Mesenchymal stem cell (in vitro differentiated cells and primary cell): ENCODE measurements at places on chromosomes 2 and 18.

DNA sequence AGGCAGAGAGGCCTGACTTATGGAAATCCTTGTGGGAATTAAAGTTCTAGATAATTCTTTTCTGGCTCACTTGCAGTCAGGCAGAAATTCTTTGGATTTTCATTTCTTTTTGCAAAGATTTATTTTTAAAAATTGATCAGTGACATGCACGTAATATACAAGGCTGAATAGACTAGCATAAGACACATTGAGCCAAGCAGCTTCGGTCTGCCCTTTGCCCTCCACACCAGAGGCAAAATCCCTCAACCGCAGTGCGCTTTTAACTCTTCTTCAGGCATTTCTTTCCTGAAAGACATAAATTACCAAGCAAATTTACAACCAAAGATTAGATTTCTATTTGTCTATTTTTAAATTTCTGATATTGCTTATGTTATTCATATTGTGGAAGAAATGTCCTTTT lies 227.9 kb downstream of the LOXHD1 start:
- H3K4me3 ChIP-seq, result no peak overlapping the region
- peaks cover 26% of the 10 kb centered on the region for H3K27me3 ChIP-seq
- no peak overlapping the region for H3K27ac ChIP-seq

- H3K4me1 ChIP-seq, result peaks cover 17% of the 10 kb centered on the region
- peak; percentile 74 for DNase-seq
- peaks cover 10% of the 10 kb centered on the region for H3K36me3 ChIP-seq
Measured at GRCh38 chr2:96815326-96816126, 542 bp upstream of the CNNM3 start.

DNA sequence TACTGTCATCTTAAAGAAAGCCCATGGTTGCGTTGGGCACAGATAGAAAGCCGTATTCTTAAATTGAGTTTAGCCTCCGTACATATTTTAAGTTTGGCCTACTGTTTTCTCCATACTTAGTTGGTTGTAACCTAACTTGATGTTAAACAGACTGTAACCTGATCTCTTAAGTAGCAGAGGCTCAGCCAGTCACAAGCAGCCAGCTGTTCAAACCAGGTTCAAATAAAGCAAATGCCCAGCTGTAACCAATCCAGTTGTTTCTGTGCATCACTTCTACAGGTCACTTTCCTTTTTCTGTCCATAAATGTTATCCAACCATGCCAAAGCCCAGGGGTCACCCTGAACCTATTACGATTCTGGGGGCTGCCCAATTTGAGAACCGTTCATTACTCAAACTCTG lies 10.0 kb upstream of the THADA start:
- peak; percentile 5 for DNase-seq
- H3K4me3 ChIP-seq, result no peak overlapping the region
- no peaks in the 10 kb centered on the region for H3K4me1 ChIP-seq
- H3K36me3 ChIP-seq, result no peaks in the 10 kb centered on the region
- no peak overlapping the region for H3K27ac ChIP-seq

GRCh38 chr2:3678212-3678611 lies 20.2 kb downstream of the ALLC start:
- H3K4me1 ChIP-seq, result no peaks in the 10 kb centered on the region
- peaks cover 31% of the 10 kb centered on the region for H3K27me3 ChIP-seq
- H3K4me3 ChIP-seq, result no peak overlapping the region

DNA sequence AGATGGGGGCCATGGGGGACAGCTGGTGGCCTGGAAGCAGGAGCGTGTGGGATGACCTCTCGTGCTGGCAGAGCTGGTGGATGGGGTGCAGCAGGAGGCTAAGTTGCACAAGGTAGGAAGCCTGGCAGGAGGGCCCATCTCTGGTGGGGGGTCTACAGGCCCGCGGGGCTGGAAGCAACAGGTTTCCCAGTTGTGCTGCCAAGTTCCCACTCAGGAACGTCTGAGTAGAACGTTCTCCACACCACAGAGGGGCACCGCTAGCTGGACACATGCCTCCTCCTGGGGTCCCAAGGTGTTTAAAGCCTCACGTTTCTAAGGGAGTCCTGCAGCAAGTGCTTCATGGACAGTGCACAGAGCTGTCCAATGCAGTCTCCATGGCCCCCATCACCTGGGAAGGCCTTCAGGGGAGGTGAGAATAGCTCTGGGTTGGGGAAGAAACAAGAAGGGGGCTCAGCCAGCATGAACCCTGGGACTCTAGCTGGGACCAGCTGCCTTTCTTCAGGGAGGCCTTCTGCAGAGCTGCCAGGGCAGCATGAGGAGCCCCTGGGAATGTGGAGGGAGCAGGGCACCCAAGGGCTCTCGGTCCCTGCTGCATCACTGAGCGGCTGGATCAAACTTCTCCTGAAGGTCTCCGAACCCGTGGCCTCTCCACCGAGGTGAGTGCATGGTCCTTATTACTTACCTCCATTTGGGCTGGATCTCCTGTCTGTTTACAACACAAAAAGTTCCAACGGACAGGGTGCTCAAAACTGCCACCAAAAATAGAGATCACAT lies 80.0 kb downstream of the TWIST2 start:
- no peak overlapping the region for H3K4me3 ChIP-seq
- no peak for DNase-seq
- no peaks in the 10 kb centered on the region for H3K27me3 ChIP-seq
- no peak overlapping the region for H3K27ac ChIP-seq
- H3K36me3 ChIP-seq, result no peaks in the 10 kb centered on the region

GRCh38 chr18:26002375-26002910 lies 88.0 kb downstream of the SS18 start:
- H3K27ac ChIP-seq, result no peak overlapping the region
- H3K4me3 ChIP-seq, result no peak overlapping the region
- H3K27me3 ChIP-seq, result no peaks in the 10 kb centered on the region
- H3K36me3 ChIP-seq, result no peaks in the 10 kb centered on the region

DNA sequence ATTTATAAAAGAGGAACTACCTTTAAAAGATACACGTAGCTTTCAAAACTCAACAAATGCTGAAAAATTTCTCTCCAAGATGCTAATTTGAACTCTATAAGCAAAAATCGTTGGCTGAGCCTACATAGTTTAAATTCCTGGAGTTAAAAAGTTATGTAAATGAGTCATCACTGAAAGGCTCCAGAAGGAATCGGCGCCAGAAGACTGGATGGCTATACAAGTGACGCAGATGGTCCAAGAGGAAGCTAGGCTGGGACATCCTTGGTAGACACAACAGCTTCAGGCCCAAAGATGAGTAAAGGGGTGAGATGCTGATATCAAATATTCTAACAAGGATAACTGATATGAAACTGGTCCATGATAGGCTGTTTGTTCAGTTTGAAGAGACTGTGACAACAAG lies 22.8 kb upstream of the DNAH6 start:
- DNase-seq, result peak; percentile 67
- no peak overlapping the region for H3K4me3 ChIP-seq
- no peaks in the 10 kb centered on the region for H3K36me3 ChIP-seq
- H3K27me3 ChIP-seq, result no peaks in the 10 kb centered on the region
- H3K4me1 ChIP-seq, result peaks cover 3% of the 10 kb centered on the region

GRCh38 chr2:103410221-103410620 lies 648.4 kb downstream of the TMEM182 start:
- no peak overlapping the region for H3K4me3 ChIP-seq
- H3K27ac ChIP-seq, result no peak overlapping the region
- H3K27me3 ChIP-seq, result no peaks in the 10 kb centered on the region
- DNase-seq, result no peak

- peak; percentile 28 for DNase-seq
- no peaks in the 10 kb centered on the region for H3K36me3 ChIP-seq
- no peaks in the 10 kb centered on the region for H3K27me3 ChIP-seq
- H3K4me1 ChIP-seq, result no peaks in the 10 kb centered on the region
Measured at GRCh38 chr18:41642756-41643155, 312.3 kb upstream of the PIK3C3 start.

- peaks cover 14% of the 10 kb centered on the region for H3K36me3 ChIP-seq
- no peak overlapping the region for H3K27ac ChIP-seq
- H3K4me1 ChIP-seq, result no peaks in the 10 kb centered on the region
Measured at GRCh38 chr18:31835528-31836133, 75.0 kb upstream of the SLC25A52 start.

GRCh38 chr2:60530660-60531281 lies 22.7 kb downstream of the BCL11A start:
- peak; percentile 41 for DNase-seq
- peaks cover 7% of the 10 kb centered on the region for H3K36me3 ChIP-seq
- peaks cover 82% of the 10 kb centered on the region for H3K27me3 ChIP-seq
- peaks cover 26% of the 10 kb centered on the region for H3K4me1 ChIP-seq
- H3K27ac ChIP-seq, result peak overlapping the region; percentile 89

- no peaks in the 10 kb centered on the region for H3K36me3 ChIP-seq
- H3K27me3 ChIP-seq, result peaks cover 3% of the 10 kb centered on the region
- no peak overlapping the region for H3K4me3 ChIP-seq
- no peaks in the 10 kb centered on the region for H3K4me1 ChIP-seq
- no peak for DNase-seq
Measured at GRCh38 chr2:60633615-60634014, 80.2 kb upstream of the BCL11A start.

DNA sequence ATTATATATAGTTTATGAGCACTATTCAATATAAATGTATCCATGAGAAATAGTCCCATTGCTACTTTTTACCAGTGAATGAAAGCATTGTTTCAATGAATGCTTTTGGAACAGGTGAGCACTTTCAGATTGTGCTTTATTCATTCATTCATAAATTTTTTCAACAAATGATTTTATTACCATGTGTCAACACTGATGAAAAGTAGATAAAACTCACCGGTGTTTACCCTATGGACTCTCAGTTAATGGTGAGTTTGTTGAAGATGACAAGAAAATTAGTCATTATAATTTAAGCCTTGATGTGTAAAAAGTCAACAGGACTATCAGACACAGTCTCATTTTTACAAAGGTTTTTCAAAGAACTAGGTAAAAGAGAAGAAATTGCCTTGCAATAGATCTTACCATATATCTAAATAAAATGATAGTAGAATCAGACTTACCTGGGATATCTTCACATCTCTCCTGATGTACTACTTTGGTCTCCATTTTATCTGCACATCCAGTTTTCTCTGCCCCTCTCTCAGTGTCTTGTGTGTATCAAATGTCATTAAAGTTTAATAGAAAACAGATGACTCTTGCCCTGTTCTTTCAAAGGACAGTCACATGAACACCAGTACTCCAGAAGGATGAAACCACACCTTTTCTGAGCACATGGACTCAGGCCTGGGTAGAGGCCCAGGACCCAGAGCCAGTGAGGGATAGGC lies 325.3 kb upstream of the RND3 start:
- H3K36me3 ChIP-seq, result no peaks in the 10 kb centered on the region
- DNase-seq, result no peak
- H3K4me1 ChIP-seq, result no peaks in the 10 kb centered on the region
- no peaks in the 10 kb centered on the region for H3K27me3 ChIP-seq

GRCh38 chr2:29509397-29509796 lies 394.2 kb downstream of the CLIP4 start:
- H3K27ac ChIP-seq, result no peak overlapping the region
- H3K27me3 ChIP-seq, result no peaks in the 10 kb centered on the region
- H3K4me3 ChIP-seq, result no peak overlapping the region

GRCh38 chr2:204160989-204161388 lies 224.4 kb downstream of the ICOS start:
- DNase-seq, result no peak
- no peak overlapping the region for H3K27ac ChIP-seq
- no peak overlapping the region for H3K4me3 ChIP-seq
- no peaks in the 10 kb centered on the region for H3K27me3 ChIP-seq
- no peaks in the 10 kb centered on the region for H3K4me1 ChIP-seq

GRCh38 chr18:12072996-12073395 lies 20.6 kb upstream of the ANKRD62 start:
- no peak for DNase-seq
- H3K4me3 ChIP-seq, result no peak overlapping the region
- no peaks in the 10 kb centered on the region for H3K27me3 ChIP-seq
- H3K36me3 ChIP-seq, result no peaks in the 10 kb centered on the region

- no peak overlapping the region for H3K4me3 ChIP-seq
- no peaks in the 10 kb centered on the region for H3K27me3 ChIP-seq
- no peaks in the 10 kb centered on the region for H3K4me1 ChIP-seq
- H3K36me3 ChIP-seq, result no peaks in the 10 kb centered on the region
Measured at GRCh38 chr2:207465894-207466293, 63.9 kb upstream of the CREB1 start.

GRCh38 chr18:23827681-23828080 lies 138.4 kb downstream of the LAMA3 start:
- no peak for DNase-seq
- no peaks in the 10 kb centered on the region for H3K27me3 ChIP-seq
- peak overlapping the region; percentile 58 for H3K27ac ChIP-seq
- H3K4me3 ChIP-seq, result no peak overlapping the region
- H3K36me3 ChIP-seq, result peaks cover 49% of the 10 kb centered on the region
- peaks cover 9% of the 10 kb centered on the region for H3K4me1 ChIP-seq

- H3K36me3 ChIP-seq, result no peaks in the 10 kb centered on the region
- H3K4me1 ChIP-seq, result no peaks in the 10 kb centered on the region
- H3K27ac ChIP-seq, result no peak overlapping the region
- H3K4me3 ChIP-seq, result no peak overlapping the region
- no peak for DNase-seq
- no peaks in the 10 kb centered on the region for H3K27me3 ChIP-seq
Measured at GRCh38 chr2:147425437-147426029, 419.3 kb upstream of the ACVR2A start.

DNA sequence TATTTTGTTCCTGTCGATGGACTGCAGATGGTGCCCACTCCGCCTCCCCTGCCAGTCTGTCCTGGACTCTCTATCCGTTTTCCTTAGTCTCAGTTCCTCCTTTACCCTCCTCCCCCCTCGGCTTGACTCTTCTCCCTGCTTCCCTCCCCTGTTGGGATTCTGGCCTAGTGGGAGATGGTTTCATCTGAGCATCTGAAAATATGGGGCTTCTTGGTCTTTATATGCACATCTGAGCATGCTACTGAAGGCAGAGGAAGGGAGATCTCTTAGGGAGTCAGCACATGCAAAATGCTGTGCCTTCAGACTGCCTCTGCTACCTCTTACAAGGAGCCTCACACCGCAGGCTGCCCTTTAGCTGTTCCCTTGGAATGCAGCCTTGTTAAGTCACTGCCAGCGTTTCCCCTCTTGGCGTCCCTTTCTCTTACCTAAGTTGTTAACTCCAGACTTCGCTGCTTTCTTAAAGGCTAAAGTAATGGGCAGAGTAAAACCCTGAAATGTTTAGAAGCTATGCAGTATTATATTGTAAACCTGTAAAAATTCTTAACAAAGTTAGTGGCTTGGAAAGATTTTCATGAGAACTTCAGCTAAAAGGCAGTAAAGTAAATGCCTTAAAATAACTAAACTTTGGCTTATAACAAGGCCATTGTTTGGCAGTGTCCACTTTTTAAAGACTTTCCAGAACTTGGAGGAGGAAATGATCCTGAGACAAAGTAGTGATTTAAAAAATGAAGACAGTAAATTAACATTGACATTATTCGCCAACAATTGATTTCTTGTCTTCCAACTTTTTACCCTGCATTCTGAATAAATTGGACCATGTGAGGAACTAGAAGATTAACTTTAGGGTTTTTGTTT lies 49.8 kb downstream of the LDLRAD4 start:
- peak; percentile 3 for DNase-seq
- no peaks in the 10 kb centered on the region for H3K36me3 ChIP-seq
- H3K4me3 ChIP-seq, result no peak overlapping the region
- H3K27me3 ChIP-seq, result peaks cover 36% of the 10 kb centered on the region
- peaks cover 5% of the 10 kb centered on the region for H3K4me1 ChIP-seq
- H3K27ac ChIP-seq, result peak overlapping the region; percentile 44

DNA sequence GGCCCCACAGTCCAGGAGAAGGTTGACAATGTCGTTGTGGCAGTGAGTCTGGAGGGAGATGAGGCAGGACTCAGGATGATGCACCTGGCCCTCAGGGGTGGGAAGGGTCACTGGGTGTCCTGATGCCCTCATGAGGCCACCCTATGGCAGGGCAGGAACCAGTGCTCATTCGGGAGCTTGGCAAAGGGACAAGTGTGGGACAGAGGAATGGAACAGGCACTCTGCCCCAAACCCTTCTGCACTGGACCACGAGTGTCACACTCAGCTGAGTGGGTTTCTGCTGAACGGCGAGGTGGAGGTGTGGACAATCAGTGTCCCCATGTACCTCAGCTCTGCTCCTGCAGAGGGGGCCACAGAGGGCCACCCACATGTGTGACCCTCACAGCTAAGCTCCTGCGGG lies 32.0 kb downstream of the ANKMY1 start:
- H3K4me1 ChIP-seq, result no peaks in the 10 kb centered on the region
- no peak overlapping the region for H3K4me3 ChIP-seq
- no peak overlapping the region for H3K27ac ChIP-seq
- no peak for DNase-seq
